Ascending aorta (tissue), 2 donors: ENCODE measurements at places on chromosomes 2 and 18. TPM values are rescaled to one million over a fixed set of nuclear protein-coding genes. Genes with fewer than 3 reads are reported as not detected.

The SS18 gene
- total RNA-seq = 31.0 TPM

The TLX2 gene
- total RNA-seq = not detected

The SERPINB7 gene
- total RNA-seq = not detected

DNA sequence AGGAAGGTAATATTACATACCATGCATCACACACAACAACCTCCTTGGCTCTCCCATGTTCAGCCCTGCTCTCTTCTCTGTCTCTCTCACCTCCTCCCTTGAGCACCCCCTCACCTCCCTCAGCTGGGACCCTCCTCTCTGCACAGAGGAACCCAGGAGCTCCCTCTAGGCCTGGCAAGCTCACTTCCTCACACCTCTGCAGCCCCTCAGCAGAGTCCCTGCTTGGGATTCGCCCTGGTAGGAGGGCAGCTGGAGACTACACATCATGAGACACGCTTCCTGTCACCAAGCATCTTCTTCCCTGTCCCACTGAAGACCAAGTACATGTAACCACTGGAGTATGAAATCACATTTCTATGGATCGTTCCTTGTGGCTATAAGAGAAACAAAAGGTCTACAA lies 51.0 kb downstream of the ADD2 start:
- no peak overlapping the region for H3K27ac ChIP-seq
- H3K36me3 ChIP-seq = no peaks in the 10 kb centered on the region
- H3K4me1 ChIP-seq = no peaks in the 10 kb centered on the region
- DNase-seq = no peak

- H3K36me3 ChIP-seq = no peaks in the 10 kb centered on the region
- no peak overlapping the region for H3K27ac ChIP-seq
- H3K4me1 ChIP-seq = no peaks in the 10 kb centered on the region
- no peaks in the 10 kb centered on the region for H3K27me3 ChIP-seq
- no peak overlapping the region for H3K4me3 ChIP-seq
Measured at GRCh38 chr2:147171941-147172340, 672.9 kb upstream of the ACVR2A start.

The PPP4R1 gene
- 34.4 TPM for total RNA-seq

The HOXD1 gene
- 9.8 TPM for total RNA-seq

The EVA1A gene
- total RNA-seq = not detected

The CHST9 gene
- 0.21 TPM for total RNA-seq

GRCh38 chr18:26863122-26863879 lies 2.2 kb downstream of the AQP4 start:
- H3K4me1 ChIP-seq = no peaks in the 10 kb centered on the region
- no peaks in the 10 kb centered on the region for H3K27me3 ChIP-seq
- no peak overlapping the region for H3K27ac ChIP-seq
- DNase-seq = no peak
- no peaks in the 10 kb centered on the region for H3K36me3 ChIP-seq

DNA sequence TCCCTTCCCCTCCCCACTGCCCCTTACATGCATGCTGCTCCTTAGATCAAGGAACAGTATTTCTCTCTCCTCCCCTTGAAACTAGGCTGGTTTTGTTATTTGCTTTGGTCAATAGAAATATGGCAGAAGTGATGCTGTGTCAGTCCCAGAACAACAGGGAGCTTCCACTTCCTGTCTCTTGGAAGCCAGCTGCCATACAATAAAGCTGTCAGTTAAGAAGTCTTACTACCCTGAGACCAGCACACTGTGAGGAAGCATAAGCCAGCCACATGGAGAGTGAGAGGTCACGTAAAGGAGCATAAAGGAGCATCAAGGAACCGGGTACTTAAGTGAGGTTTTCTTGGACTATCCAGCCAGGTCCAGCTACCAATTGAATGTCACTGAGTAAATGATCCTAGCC lies 126.6 kb downstream of the NOL4 start:
- DNase-seq = no peak
- H3K27me3 ChIP-seq = no peaks in the 10 kb centered on the region
- H3K27ac ChIP-seq = no peak overlapping the region
- H3K4me1 ChIP-seq = no peaks in the 10 kb centered on the region

GRCh38 chr2:105329561-105330495 lies at the start of gene TGFBRAP1:
TSS of gene TGFBRAP1 (minus strand) at chr2:105329735. CDS start at chr2:105308301, 21,434 bp downstream.
- peaks cover 3% of the 10 kb centered on the region for H3K36me3 ChIP-seq
- no peaks in the 10 kb centered on the region for H3K27me3 ChIP-seq
- H3K4me3 ChIP-seq = peak within 1 kb of the TSS; percentile 91
- no peak for DNase-seq
- H3K4me1 ChIP-seq = no peaks in the 10 kb centered on the region

DNA sequence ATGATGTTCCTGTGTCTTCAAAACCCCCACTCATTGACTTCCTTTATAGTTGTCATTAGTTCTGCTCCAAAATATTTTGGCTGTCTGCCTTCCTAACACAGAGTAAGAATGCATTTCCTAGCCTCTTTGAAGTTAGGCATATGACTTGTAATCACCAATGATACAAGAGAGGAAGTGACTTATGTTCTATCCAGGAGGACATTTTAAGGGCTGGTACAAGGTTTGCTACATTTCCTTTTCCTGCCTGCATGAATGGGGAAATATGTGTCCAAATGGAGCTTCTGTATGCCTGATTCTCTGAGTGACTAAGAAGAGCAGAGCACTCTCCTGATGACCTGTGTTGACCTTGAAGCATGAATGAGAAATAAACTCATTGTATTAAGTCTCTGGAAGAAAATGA lies 115.1 kb downstream of the PLCL1 start:
- peaks cover 33% of the 10 kb centered on the region for H3K4me1 ChIP-seq
- no peak overlapping the region for H3K27ac ChIP-seq
- no peak overlapping the region for H3K4me3 ChIP-seq
- no peaks in the 10 kb centered on the region for H3K36me3 ChIP-seq

DNA sequence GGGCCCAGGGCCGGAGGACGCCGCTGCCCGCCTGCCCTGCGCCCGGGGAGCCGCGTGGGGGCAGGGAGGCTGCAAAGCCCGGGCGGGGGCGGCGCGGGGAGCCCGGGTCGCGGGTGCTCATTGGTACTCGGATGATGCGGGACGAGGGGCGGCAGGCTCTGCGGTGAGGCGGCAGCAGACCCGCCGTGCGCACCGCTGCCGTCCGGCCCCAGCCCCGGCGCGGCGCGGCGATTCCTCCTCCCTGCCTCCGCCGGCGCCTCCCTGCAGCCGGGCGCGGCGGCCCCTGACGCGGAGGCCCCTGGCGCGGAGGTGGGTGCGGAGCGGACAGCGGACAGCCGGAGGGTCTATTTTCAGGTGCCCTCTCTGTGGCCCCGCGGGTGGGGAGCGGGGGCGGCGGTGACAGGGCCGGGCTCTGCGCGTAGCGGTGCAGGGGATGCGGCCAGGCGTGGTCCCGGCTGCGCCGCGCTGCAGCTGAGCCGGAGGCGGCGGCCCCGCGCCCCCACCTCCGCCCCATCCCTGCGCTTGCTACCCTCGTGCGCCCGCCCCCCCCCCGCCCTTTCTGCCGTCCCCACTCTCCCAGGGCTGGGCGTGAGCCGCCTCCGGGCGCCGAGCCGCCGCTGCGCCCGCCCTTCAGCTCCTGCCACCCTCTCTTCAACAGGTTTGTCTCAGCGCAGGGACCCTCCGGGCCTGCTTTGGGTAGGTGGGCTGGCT lies 640 bp downstream of the SPTBN1 start:
- H3K27ac ChIP-seq = peak overlapping the region; percentile 88
- H3K27me3 ChIP-seq = no peaks in the 10 kb centered on the region
- H3K4me1 ChIP-seq = no peaks in the 10 kb centered on the region
- no peak for DNase-seq

GRCh38 chr2:227933884-227934283 lies 62.5 kb downstream of the DAW1 start:
- DNase-seq = no peak
- H3K36me3 ChIP-seq = no peaks in the 10 kb centered on the region
- H3K27ac ChIP-seq = no peak overlapping the region
- no peaks in the 10 kb centered on the region for H3K4me1 ChIP-seq
- H3K27me3 ChIP-seq = no peaks in the 10 kb centered on the region

The SERPINB3 gene
- 0.21 TPM for total RNA-seq

The SNED1 gene
- total RNA-seq = 84.3 TPM

DNA sequence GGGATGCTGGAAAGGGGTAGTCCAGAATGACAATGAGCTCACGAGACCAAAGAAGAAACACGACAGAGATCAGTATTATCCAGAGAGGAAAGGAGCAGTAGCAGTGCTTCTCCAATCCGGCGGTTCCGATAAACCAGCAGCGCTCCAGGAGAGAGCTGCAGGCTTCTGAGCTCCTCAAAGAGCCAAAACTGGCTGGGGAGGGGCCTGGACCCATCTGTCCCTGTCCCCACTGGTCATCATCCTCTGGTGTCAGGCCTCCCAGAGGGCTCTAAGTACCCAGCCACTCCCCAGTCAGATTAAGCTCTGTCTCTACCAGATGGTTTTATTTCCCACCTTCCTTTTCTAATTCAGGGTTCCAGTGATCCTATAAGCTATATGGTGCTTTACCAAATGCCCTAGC lies 23.2 kb downstream of the DNAJC27 start:
- H3K36me3 ChIP-seq = peaks cover 40% of the 10 kb centered on the region
- H3K27ac ChIP-seq = no peak overlapping the region
- no peak overlapping the region for H3K4me3 ChIP-seq
- DNase-seq = no peak
- no peaks in the 10 kb centered on the region for H3K4me1 ChIP-seq
- H3K27me3 ChIP-seq = no peaks in the 10 kb centered on the region

- H3K27me3 ChIP-seq = no peaks in the 10 kb centered on the region
- no peak overlapping the region for H3K27ac ChIP-seq
- no peak overlapping the region for H3K4me3 ChIP-seq
- H3K36me3 ChIP-seq = no peaks in the 10 kb centered on the region
- DNase-seq = no peak
Measured at GRCh38 chr2:52210161-52210560, 1178.2 kb upstream of the NRXN1 start.

GRCh38 chr2:55490554-55490953 lies 29.0 kb upstream of the CFAP36 start:
- H3K36me3 ChIP-seq = no peaks in the 10 kb centered on the region
- H3K27me3 ChIP-seq = no peaks in the 10 kb centered on the region
- H3K4me1 ChIP-seq = no peaks in the 10 kb centered on the region
- no peak overlapping the region for H3K4me3 ChIP-seq
- no peak for DNase-seq
